ENCODE measurements at places on chromosomes 2 and 18.

GRCh38 chr2:70173520-70173919 is 17.3 kb downstream of the C2orf42 start:
- DNase-seq, result no peak

DNA sequence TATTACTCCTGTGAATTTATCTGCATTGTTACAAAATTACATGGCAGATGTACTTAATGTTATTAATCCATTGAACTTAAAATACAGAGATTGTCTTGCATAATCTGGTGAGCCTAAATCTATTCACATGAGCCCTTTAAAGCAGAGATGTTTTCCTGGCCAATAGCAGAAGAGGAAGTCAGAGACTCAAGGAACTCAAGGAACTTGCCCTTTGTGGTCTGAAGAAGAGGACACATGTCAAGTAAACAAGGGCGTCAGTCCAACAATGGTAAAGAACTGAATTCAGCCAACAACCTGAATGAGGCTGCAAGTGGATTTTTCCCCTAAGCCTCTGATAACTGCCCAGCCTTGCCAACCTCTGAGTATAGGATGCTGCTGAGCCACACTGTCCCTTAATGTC is 356.3 kb upstream of the PKDCC start:
- no peak for DNase-seq

DNA sequence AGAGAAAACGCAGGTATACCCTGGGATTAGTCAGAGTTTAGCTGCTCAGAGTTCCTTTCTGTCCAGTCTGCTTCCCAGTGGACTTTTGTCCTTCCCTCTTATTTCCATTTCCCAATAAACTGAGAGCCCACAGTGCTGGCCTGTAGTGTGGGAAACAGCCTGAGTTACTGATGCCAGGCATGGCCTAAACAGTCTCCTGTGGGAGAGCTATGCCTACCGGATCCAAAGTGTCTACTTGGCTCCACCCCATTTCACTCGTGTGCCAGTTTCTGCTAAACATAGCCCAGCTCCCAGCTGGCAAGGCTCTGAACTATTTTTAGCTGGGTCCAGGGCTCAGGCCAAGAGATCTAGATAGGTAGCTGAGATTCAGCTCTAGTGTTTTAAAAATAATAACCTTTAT is 15.6 kb upstream of the PPP1CB start:
- no peak for DNase-seq

DNA sequence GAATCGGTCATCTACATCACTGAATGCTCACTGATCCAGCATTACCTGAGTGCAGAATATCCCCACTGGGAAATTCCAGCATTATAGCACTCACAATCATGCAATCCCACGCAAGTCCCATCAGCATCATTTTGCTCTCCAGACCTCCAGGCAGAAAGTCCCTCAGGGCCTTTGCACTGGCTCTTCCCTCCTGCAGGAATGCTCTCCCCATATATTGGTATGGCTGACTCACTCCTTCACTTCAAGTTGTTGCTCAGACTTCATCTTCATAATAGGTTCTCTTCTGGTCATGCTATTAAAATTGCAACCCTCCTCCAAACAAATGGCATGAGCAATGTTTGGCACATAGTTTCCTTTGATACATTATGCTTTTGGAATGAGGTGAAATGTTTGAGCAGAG is 64.7 kb upstream of the CELF4 start:
- DNase-seq, result no peak

DNA sequence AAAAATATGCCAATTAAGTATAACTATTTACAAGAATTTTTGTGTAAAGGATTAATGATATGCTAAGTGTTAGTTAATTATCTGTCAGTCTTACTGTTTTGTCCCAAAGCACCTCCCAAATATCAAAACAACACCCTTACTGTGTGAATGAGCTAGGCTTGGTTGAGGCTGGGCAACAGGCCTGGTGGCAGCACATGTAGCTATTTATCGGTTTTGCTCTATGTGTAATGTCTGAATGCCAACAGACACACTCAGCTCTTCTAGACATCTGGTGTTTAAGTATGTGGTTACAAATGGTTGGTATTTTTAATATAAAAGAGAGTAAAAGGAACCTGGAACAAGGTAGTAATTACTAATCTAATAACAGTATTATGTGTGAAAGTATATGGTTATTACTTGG is 175.3 kb downstream of the RAB3GAP1 start:
- no peak for DNase-seq

GRCh38 chr2:141271346-141271745 is 859.5 kb downstream of the LRP1B start:
- DNase-seq, result no peak

DNA sequence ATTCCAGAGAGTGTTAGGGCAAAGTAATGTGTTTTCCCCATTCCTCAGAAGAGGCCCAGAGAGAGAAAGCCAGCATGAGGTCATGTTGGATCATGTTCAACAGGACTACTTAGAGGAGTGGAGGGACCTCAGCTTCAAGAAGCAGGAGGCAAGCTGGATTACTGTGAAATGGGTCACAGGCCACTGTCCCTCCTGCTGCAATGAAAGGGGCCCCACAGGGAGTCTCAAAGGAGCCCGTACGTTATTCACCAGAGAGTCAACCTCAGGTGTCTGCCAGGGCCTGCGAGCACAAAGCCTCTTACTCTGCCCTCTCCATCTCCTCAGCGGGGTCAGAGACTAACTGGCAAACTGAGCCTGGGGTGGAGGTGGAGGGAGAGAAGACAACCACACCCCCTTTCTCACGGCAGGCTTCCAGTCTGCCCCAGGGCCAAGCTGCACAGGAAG is 27.2 kb upstream of the ACYP2 start:
- no peak for DNase-seq

- no peak for DNase-seq
Measured at GRCh38 chr2:170375192-170375591, 197.2 kb downstream of the MYO3B start.

GRCh38 chr2:228600265-228600664 is 418.8 kb upstream of the SPHKAP start:
- DNase-seq, result no peak

- DNase-seq, result no peak
Measured at GRCh38 chr2:16755442-16755841, 89.8 kb upstream of the CYRIA start.

GRCh38 chr2:153641046-153641445 is 162.5 kb upstream of the RPRM start:
- no peak for DNase-seq

DNA sequence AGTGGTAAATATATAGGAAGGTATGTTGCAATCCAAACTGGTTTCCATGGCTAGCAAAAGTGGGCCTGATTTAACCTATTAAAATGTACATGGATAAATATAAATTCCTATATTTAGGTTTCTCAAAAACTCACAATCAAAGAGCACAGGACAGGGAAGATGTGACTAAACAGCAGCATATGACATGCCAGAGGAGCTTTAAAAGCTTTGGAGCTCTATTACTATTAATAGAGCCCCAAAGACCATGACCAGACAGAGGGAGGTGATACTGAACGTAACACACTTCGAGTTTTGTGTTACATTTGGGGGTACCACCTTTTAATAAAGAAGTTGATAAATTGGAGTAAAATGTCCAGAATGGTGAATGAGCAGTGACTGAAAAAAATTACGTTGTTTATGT is 179.5 kb upstream of the SLC14A2 start:
- DNase-seq, result no peak

DNA sequence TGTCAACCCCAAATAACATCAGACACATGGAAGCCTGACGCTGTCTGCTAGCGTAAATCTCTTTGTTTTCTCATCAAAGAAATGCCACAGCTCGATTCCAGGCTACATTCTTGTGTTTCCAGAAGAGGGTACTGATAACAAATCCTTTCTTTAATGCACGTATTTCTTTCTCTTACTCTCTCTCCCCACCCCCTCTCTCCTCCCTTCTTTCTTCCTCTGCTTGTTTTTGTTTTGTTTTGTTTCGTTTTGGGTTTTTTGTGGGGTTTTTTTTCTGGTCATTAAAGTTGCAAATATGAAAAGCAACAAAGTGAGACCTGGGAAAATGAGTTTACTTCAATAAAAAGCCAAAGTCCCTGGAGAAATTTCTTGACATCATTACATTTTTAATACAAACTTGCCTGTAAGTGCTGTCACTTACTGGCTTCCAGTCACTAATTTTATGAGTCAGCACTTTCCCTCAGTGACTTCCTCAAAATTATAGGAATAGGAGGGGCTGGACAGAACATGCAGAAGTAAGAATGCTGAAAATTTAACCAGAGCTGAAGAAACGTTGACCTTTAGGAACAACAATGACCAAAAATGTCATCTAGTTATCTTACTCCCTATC is 106.7 kb upstream of the NABP1 start:
- no peak for DNase-seq

GRCh38 chr18:36850527-36851201 is 21.7 kb downstream of the KIAA1328 start:
- peak; percentile 13 for DNase-seq

GRCh38 chr2:105961599-105962146 is 217.0 kb downstream of the NCK2 start:
- no peak for DNase-seq

DNA sequence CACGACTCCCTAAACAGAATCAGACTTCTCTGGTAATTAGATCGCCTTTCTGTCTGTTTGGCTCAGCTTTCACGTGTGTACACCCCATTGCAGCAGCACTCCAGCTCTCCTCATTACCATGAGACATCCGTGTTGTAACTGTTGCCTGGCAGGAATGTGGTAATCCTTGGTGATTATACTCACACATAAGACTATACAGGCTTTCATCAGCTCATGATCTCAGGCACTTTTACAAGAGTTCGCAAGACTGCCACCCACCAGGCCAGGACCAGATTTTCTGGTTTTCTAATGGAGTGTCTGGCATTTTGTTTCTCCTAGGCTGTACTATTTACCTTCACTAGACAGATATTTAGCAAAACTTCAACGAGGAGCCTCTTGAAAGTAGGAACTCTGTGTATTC is 50.2 kb downstream of the ACVR1 start:
- no peak for DNase-seq

DNA sequence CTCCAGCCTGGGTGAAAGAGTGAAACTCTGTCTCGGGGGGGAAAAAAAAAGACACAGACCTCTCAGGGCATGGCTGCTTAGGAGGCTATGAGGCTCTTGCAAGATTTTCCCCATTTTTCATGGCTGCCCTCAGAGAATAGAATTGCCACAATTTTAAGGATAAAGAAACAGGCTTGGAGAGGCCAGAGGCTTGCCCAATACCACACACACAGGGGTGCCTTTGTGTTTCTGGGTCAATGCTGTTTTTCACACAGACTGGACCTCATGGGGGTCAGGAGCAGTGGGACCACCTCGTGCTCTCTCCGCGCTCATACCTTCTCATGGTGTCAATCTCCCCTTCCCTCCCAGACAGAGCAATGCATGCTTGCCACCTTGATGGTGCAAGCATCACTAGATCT is 65.4 kb upstream of the ST3GAL5 start:
- no peak for DNase-seq

GRCh38 chr2:127044977-127045661 is 61.8 kb downstream of the BIN1 start:
- DNase-seq, result no peak

- no peak for DNase-seq
Measured at GRCh38 chr2:191213333-191213732, 31.9 kb upstream of the MYO1B start.

GRCh38 chr18:12751891-12752290 is 49.0 kb downstream of the PSMG2 start:
- DNase-seq, result no peak

GRCh38 chr2:45651415-45652089 is at the start of gene PRKCE:
Gene PRKCE (plus strand): TSS chr2:45651675.
- no peak for DNase-seq

- peak; percentile 54 for DNase-seq
Measured at GRCh38 chr2:43950383-43951008, 45.3 kb downstream of the LRPPRC start.

DNA sequence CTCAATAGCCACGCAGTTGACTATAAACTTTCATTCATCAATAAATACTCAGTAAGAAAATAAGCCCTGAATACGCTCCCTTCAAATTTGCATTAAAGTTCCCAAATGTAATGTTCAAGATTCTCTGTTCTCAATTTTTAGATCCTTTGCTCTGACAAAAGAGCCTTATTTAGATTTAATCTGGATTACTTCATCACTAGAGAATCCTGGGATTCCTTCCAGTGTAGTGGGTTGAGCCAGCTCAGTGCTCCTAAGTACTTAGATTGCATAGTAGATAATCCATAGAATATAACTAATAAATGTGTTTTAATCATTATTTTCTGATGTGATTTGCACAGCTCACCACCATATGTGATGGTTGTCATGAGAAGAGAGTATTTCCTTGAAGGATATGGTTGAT is 1286.2 kb downstream of the SUCLG1 start:
- no peak for DNase-seq

- DNase-seq, result no peak
Measured at GRCh38 chr2:132837769-132838168, 167.8 kb upstream of the LYPD1 start.

DNA sequence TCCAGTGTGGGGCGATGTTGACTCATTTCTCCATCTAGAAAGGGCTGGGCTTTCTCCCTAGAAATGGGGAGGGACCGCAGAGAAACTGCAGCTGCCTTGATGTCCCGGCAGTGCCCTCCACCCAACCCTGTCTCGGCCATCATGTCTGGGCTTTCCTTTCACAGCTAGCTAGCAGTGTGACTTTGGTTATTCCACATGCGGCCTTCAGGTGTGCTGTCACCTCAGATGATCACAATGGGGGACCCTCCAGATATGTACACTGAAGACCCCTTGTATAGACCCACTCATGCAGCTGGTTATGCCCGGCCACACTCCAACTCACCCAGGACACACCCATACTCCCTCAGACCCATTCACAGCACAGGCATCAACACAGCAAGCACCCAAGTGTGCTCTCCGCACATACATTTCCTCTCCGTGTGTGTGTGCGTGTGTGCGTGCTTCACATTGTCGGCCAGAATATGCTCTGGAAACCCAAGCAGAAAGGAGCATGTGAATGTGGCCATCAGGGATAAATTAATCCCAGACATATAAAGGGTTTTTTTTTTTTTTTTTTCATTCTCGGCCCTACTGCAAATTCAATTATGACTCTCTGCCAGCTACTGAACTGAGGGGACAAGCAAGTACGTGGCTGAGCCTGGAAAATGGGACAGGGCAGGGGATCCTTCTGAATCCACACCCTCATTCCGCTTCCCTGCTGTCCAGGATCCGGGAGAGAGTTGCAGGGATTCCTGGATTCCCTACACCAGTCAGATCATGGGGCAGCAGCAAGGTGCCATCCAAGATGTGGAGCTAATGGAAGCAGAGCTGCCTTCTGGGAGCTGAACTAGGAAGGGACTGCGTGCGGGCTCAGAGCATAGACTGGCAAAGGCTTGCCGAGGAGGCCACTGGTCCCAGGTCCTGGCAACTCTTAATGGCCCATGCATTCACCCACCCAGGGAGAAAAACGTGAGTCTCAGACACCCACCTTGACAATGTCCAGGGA is 240.2 kb downstream of the DYSF start:
- no peak for DNase-seq

GRCh38 chr2:109260886-109261700 is 132.1 kb downstream of the SH3RF3 start:
- DNase-seq, result peak; percentile 23

DNA sequence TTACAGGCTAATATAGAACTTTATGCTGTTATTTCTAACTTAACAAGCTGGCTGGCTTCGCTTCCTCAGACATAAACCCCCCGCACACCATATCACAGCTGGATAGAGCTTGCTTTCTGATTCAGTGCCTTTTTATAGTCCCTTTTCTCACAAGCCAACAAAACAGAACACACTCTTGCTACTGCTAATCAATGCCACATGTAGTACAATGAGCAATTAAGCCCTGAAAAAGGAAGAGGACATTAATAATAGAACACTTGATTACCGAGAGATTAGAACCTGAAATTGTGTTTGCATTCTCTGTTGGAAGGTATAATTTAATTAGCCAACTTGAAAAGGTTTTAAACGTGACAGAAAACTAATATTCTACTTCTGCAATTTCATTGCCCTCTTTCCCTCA is 267.7 kb upstream of the CYRIA start:
- no peak for DNase-seq

All from HepG2 (cell line).